ENCODE measurements at places on chromosomes 1 and 21.

- DNase-seq, result no peak
Measured at GRCh38 chr1:11664336-11665065, 501 bp downstream of the FBXO6 start.

DNA sequence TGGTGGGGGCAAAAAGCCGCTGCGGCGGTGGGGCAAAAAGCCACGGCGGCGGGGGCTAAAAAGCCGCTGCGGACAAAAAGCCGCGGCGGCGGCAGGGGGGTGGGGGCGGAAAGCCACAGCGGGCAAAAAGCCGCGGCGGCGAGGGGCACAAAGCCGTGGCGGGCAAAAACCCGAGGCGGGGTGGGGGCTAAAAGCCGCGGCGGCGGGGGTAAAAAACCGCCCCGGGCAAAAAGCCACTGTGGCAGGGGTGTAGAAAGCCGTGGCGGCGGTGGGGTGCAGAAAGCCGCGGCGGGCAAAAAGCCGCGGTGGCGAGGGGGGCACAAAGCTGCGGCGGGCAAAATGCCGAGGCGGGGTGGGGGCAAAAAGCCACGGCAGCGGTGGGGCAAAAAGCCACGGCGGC is 3901.8 kb downstream of the SRGAP2C start:
- no peak for DNase-seq

DNA sequence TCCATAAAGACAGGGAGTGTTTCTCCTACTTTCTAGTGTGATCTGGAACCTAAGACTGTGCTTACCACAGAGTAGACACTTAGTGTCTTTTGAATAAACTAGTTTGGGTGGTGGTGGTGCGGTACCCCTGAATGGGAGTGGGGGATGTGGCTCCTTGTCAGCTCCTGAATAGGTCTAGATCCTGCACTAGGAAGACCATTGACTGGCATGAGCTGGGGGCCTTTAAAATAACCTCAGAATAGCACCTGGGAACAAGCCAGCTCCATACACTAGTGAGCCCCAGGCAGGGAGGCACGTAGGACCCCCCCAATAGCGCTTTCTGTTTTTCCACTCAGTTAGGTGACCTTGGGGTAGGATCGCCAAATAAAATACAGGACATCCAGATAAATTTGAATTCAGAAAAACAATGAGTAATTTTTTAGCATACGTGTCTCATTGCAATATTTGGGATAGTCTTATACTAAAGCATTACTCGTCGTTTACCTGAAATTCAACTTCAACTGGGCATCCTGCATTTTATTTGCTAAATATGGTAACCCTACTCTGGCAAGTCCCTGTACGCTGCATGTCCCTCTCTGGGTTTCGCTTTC is 45.6 kb downstream of the AZIN2 start:
- no peak for DNase-seq

- no peak for DNase-seq
Measured at GRCh38 chr1:223611936-223612335, 53.6 kb downstream of the CAPN8 start.

- no peak for DNase-seq
Measured at GRCh38 chr1:218350035-218350525, 4.9 kb downstream of the TGFB2 start.

GRCh38 chr1:101444873-101445618 is 208.2 kb downstream of the S1PR1 start:
- DNase-seq, result no peak

All from dorsolateral prefrontal cortex (tissue), 122 donors.